ENCODE measurements at places on chromosomes 5 and 9.

DNA sequence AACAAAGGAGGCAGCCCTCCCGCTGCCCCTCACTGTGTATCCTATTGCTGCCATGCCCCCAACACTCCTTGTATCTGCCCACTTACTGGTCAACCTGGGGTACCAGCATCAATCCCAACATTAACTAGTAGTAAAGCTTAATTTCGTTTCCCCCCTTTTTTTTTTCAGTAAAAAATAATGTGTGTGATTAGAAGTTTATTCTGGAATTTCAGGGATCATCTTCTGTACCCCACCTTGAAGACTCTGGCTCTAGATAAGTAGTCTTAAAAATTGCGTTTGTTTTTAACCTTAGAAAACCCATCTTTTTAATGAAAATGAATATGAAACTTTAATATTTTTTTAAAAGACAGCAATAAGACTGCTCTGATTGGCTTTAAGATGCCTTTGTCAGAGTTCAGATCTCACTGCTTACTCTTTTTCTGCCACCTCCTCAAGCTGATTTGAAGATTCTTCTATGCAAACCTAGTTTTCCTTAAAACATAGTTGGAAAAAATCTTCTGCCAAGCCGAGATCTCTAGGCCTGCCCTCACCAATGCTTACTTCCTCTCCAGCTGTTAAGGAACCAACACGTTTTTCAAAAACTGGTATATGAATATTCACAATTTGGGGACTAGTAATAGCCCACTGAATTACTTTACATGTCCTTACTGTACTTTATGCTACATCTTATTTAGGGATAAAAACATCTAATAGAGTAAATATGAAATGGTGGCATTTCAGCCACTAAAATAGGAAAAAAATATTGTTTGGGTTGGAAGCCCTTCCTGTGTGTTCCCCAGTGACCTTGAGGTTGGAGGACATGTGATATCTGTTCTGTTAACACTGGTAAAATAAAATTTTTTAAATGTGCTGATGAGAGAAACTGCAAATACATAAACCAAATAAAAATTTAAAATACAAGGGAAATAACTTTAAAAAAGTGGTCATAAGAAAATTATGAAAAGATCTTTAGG, 4.0 kb upstream of the RHOBTB3 start:
- no peak for DNase-seq

GRCh38 chr9:23701291-23701690, 124.7 kb downstream of the ELAVL2 start:
- DNase-seq = no peak

GRCh38 chr5:169908864-169909263, 71.4 kb downstream of the INSYN2B start:
- DNase-seq = no peak

DNA sequence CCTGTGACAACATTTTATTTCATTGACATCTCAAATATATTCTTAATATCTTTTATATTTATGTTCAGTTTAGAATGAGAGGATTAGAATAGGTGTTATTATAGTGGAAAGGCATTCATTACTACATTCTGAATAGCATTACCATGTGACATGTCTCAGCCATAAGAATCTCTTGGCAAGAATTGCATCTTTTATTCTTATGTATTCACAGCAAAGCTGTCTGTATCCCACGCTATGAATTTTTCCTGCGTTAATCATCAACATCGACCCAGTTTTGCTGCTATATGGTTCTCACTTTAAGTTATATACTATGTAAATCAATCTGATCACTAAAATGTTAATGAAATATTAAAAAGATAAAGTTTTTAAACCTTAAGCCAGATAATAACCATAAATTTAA, 248.6 kb downstream of the TMEM232 start:
- DNase-seq = no peak
